ENCODE measurements at places on chromosomes 5 and 9.

DNA sequence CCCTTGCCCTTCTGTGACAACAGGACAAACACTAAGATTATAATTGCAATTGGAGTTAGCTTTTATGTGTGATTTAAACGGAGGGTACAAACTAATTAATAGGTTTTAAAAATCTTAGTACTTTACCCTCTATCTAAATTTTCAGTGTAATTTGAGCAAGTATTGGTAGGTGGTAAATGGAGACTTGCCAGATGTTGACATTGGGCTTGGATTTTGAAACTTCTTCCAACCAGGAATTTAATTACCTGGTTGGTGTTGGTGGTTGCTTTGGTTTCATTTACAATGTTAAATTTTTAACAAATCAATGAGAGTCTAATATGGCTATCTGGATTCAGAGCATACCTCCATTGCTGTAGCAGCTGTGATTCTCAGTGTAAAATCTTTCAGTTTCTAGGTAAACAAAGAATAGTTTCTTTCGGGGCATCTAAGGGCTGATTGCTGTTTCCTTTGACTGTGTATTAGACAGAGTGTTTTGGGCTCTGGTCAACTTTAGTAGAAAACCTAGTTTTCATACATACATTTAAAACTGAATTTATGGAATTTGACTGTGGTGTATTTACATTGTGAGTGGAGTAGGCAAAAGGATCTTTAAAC is 1.9 kb downstream of the DAPK1 start:
- no peak for DNase-seq

- DNase-seq = no peak
These were observed 361.6 kb upstream of the SLC30A5 start for GRCh38 chr5:68732251-68732650.

- DNase-seq = no peak
These were observed 33.3 kb downstream of the DMRT2 start for GRCh38 chr9:1083325-1083913.

DNA sequence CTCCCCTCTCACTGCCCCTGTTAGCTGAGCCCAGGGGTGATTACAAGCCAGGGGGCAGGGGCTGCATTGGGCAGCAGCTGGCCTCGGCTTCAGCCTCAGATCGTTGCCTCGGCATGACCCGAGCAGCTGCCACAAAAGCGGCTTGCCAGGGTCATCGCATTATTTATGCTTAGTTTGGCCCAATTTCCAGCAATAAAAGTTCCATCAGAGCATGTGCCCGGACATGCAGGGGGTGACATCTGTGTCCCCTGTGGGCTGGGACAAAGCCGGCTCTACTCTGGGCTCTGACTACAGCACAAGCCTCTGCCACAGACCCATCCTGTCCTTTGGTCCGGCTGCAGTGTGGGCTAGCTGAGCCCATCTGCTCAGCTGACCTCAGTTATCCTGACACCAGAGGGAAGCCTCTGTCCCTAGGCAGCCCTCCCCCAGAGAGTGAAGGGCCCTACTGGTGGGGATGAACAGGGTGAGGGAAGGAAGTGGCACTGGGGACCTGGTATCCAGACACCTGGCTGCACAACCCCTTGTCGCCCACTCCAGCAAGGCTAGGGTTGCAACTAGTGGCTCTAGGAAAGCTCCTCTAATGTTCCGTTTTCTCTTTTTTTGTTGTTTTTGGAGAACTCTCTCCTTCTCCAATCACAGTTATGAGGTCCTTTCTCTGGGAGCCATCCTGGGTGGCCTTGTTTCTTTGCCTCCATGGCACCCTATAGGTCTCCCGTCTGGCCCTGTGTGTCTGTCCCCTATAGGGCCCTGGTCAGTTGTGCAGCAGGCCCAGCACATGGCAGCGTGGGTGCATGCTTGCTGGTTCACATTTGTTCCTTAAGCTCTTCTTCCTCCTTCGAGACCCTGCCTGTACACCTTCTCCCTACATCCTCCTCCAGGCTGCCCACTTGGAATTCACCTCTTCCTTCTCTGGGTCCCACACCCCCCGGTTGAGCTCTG is 13.3 kb upstream of the GADD45G start:
- DNase-seq = no peak

DNA sequence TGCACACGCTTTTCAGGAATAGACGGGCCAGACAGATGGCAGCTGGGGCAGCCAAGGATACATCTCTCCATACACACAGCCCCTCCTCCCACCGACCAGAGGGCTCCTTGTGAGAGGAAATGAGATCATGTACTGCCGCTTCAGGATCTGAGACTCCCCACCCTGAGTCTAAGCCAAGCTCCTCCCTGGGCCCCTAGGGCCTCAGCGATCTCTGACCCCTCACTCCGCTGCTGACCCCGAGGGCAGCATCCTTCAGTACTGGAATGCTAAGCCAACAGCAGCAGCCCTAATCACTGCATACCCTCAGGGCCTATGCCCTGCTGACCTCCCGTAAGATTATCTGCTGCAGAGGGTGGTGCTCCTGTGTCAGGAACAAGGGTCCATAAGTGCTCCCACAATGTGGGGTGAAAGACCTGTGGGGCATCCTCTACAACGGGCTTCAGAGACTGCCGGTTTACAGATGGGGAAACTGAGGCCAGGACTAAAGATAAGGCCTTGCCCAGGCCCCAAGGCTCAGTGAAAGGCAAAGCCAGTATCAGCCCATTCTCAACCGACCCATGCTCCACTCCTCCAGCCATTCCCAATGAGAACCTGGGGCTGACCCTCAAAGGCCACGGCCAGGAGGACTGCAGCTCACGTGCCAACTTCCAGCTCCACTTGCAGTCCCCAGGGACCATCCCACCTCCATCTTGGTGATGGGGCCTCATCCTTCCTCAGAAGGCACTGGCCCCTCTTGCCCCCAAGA is 37.5 kb downstream of the BICD2 start:
- no peak for DNase-seq

GRCh38 chr5:135024956-135025729 is 8.9 kb downstream of the PITX1 start:
- DNase-seq = no peak

- DNase-seq = no peak
These were observed 197.9 kb upstream of the ADAMTS16 start for GRCh38 chr5:4941957-4942830.

DNA sequence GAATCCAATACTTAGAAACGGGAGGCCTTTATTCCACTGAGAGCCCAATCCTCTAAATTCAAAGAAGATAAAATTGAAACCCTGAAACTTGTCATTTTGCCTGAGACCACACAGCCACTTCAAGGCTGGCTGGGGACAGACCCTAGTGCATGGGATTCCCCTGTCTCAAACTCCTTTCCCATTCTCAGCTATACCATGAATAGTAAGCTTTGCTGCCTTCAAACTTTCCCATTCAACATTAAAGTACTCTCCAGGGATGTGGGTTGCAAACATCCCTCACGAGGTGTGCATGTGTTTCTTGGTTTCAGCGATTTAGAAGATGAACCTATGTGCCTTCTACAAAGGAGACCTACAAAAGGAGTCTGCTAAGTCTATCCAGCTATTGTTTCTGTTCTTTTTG is 64.6 kb downstream of the GABRB2 start:
- DNase-seq = no peak

- DNase-seq = no peak
These were observed 462.0 kb upstream of the ZNF462 start for GRCh38 chr9:106400950-106401349.

- no peak for DNase-seq
These were observed 22.9 kb downstream of the C5orf15 start for GRCh38 chr5:133945568-133945967.

DNA sequence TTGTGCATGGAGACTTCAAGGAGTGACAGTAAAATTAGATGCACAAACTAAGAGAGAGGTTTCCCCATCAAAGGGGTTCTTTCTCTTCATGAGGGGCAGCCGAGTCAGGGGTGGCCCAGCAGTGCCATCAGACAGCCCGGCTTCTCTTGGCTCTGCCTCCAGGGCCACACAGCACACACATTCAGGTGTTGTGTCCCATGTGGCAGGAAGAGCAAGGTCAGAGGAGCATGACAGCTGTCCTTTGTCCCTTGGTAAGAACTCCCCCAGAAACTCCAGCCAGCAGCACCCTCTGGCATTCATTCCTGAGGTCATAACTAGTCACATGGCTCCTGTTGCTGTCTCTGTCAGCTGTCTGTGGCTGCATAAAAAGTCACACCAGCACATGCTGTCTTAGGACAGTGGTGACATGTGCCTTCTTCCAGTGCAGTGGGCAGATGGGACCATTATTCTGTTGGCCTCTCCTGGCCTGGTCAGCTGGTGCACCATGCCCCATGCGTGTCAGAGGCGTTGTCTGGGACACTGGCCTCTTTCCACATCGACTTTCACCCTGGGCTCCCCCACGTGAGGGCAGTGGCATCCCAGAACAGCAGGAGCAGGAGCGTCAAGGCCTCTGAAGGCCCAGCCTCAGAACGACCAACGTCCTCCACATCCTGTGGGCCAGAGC is 78.4 kb upstream of the OTULINL start:
- DNase-seq = no peak

- no peak for DNase-seq
These were observed 156.7 kb downstream of the DOCK8 start for GRCh38 chr9:371349-371748.

DNA sequence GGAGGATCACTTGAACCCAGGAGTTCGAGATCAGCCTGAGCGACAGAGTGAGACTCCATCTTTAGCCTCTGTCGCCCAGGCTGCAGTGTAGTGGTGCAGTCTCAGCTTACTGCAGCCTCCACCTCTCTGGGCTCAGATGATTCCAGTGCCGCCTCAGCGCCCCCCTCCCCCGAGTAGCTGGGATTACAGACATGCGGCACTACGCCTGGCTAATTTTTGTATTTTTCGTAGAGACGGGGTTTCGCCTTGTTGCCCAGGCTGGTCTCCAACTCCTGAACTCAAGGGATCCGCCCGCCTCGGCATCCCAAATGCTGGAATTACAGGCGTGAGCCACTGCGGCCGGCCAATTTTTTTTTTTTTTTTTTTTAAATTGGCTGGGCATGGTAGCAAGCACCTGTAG is 2.3 kb upstream of the HSPA9 start:
- no peak for DNase-seq

DNA sequence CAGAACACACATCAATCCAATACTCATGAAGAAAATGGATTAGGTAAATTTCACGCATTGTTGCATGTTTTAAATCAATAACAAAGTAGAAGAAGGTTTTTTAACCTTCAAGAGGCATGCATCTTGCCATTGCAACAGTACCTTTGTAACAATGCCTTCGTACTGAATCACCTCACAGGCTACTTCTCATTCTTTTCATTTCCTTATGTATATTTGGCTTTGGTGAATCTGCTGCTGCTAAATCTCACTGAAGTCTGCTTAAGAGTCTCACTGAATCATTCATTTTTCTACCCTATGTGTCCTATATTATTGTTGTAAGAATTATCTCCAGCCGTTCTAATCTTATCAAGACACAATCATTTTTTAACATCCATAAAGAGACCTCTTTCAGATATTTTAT is 152.5 kb downstream of the CDH10 start:
- DNase-seq = no peak

GRCh38 chr5:154098465-154098864 is 59.7 kb downstream of the MFAP3 start:
- no peak for DNase-seq

DNA sequence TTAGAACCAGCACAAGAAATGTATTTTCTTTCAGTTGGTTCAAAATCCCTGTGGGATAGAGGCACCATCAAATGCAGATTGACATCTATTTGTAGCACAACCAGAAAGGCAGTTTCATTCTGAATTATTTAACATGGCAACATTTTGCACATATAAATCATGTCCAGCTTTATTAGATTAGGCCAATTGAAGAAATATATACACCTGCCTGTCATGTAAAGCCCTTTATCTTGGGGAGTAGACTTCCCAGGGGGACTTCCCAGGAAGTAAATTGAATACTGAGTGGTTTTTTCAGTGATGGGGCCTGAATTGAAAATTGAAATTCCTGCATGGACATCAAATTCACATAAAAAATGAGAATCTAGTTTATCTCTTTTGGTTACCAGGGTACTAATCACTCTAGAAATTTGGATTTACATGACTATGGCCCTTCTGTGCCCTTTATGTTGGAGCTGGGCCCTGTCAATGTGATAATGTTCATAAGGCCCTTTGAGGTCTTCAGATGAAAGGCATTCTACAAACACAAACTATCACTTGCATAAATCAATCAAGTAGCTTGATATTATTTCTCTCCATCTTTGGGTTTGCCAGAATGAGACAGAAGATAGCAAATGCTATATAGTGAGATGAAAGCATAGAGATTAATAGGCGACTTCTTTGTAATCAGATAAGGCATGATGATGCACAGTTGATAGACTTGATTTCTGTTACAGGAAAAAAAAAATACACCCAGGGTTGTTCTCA is 26.2 kb upstream of the ZNF608 start:
- peak; percentile 77 for DNase-seq

GRCh38 chr5:43730832-43731342 is 127.9 kb downstream of the NNT start:
- no peak for DNase-seq

GRCh38 chr5:172823840-172824362 is 10.2 kb upstream of the ERGIC1 start:
- DNase-seq = peak; percentile 47

- no peak for DNase-seq
These were observed 716 bp downstream of the HARS1 start for GRCh38 chr5:140690376-140690932.

DNA sequence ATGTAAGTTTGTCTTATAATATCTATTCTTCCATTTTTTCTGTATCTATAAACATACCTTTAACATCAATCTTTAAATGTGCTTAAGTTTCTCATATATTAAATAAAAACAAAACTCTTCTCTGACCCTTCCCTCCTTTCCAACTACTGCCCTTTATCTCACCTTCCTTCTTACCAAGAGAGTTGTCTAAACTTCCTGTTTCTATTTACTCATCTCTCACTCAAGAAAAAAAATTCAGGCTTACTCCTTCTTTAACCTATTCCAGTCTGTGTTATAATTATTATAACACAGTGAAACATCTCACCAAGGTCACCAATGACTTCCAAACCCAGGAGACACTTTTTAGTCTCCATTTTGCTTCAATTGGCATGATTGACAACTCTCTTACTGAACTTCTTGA is 140.9 kb downstream of the CCDC171 start:
- DNase-seq = no peak

GRCh38 chr5:163252950-163253349 is 184.4 kb upstream of the CCNG1 start:
- DNase-seq = no peak

DNA sequence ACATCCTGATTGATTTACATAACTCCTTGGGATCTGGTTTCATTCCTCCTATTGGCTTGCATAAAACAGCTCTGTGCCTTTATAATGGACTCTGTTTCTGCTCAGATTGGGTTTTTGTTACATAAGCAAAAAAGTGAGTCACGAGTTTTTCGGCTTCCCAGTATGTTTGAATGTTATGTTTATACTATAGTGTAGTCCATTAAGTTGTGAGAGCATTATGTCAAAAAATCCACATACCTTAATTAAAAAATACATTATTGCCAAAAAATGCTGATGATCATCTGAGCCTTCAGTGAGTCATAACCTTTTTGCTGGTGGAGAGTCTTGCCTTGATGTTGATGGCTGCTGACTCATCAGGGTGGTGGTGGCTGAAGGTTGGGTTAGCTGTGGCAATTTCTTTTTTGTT is 144.6 kb downstream of the CCDC171 start:
- no peak for DNase-seq

- no peak for DNase-seq
These were observed 114.2 kb downstream of the RGS3 start for GRCh38 chr9:113577525-113578261.

- DNase-seq = peak; percentile 34
These were observed 11.7 kb downstream of the NIPAL4 start for GRCh38 chr5:157471709-157472108.

- no peak for DNase-seq
These were observed 212.6 kb downstream of the SPATA31D1 start for GRCh38 chr9:82201196-82201595.

GRCh38 chr9:115018547-115019435 is 88.4 kb upstream of the TNFSF8 start:
- no peak for DNase-seq
